ENCODE measurements at places on chromosomes 1 and 21.
A peak's percentile ranks its signal among the peaks of the same experiment; 100 is the strongest.

- DNase-seq: no peak
Observed at GRCh38 chr1:114235960-114236359, 82.3 kb upstream of the SYT6 start.

DNA sequence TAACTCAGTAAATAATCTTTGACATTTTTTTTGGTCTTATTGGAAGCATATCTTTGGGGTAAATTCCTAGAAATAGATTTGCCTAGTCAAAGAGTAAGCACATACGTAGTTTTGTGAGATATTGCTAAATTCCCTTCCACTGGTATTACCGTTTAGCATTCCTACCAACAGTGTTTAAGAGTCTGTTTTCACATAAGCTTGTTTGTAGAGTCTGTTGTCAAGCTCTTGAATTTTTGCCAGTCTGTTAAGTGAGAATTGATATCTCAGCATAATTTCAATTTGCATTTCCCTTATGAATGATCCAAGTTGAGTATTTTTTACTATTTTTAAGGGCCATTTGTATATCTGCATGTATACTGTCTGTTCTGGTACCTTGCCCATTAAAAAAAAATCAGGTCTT is 37.0 kb upstream of the MPC2 start:
- no peak for DNase-seq

DNA sequence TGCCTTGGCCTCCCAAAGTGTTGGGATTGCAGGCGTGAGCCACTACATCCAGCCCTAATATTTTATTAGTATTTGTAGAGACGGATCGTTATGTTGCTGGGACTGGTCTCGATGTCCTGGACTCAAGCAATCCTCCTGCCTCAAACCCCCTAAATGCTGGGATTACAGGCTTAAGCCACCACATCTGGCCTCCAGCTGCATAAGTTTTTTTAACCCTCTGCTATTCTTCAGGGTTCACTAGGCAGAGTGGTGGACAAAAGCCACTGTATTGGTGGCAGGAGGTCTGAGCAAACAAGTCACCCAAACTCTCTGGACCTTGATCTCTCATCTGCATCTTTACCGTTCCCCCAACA is 10.1 kb upstream of the CLIC4 start:
- no peak for DNase-seq

GRCh38 chr1:66351478-66351877 is 182.5 kb upstream of the SGIP1 start:
- no peak for DNase-seq

DNA sequence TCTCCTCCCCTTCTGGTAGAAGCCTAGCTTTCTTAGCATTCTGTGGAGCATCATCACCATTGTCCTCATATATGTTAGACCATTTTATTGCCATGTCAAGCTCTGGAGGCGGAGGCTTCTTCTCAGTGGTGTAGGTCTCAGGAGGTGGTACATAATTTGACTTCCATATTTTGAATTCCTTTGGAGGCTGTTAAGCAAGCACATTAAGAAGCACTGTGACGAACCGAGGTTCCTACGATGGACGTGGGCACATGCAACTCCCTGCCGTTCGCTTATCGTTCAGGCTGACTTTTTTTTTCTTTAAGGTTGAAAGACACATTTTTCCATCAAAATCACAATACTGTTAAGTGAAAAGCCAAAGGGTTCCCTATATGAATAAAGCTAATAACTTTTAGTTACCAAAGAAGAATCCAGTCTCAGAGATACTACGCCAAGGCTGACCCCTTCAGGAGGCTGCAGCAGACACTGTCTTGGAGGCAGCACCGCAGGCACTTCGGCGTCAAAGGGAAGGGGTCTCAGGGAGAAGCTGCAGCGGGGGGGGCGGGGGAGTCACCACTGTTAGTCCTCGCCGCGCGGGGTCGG is 835 bp downstream of the C1orf52 start:
- DNase-seq: no peak

- DNase-seq: no peak
Observed at GRCh38 chr1:17009706-17010105, 2.0 kb downstream of the ATP13A2 start.

DNA sequence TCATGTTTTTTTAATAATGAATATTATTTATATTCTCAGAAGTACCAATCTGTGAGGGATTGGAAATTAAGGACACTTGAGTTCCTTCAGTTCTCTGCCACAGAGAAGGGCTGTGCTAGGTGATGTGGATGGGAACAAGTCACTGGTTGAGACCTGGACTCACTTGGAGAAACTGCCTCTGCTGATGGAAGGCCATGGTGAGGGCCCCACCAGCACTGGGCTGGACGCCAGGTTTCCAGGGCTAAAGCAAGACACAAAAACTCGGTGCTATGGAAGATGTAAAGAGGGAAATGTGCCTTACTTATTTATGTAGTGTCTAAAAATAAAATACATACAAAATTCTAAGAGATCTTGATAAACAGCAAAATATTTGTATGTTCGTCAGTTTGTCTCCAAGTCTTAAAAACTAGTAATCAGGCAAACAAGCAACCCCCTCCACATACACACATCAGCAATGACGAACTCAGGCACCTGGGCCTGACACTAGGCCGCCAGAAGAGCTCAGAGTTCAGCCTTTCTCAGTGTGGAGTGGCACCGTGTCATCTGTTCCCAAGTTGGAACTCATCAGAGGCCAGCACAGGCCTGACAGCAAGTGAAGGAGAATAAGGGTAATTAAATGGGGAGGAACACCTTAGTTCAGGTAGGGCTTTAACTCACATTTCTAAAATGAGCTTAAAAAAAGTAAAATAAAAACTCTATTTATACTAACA is 19.6 kb downstream of the SIPA1L2 start:
- DNase-seq: no peak

GRCh38 chr1:213057264-213058059 is 6.4 kb downstream of the RPS6KC1 start:
- DNase-seq: no peak

DNA sequence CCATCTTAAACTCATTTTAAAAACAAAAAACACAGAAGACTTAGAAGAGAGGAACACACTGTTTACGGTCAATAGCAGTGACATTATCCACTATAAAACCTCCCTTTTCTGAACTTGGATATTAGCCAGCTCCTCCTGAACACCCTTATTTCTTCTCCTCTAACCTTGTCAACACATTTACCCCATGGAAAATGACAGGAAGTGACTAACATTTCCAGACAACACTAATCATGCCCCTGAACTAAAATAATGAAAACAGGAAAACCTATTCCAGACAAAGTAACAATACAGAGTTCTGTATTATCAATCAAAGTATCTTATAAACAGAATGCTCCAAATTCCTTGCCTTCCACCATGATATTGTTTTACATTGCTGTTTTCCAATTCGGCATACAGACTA is 45.3 kb downstream of the PALMD start:
- DNase-seq: no peak

- DNase-seq: no peak
Observed at GRCh38 chr1:230515451-230516145, 89.5 kb upstream of the PGBD5 start.

DNA sequence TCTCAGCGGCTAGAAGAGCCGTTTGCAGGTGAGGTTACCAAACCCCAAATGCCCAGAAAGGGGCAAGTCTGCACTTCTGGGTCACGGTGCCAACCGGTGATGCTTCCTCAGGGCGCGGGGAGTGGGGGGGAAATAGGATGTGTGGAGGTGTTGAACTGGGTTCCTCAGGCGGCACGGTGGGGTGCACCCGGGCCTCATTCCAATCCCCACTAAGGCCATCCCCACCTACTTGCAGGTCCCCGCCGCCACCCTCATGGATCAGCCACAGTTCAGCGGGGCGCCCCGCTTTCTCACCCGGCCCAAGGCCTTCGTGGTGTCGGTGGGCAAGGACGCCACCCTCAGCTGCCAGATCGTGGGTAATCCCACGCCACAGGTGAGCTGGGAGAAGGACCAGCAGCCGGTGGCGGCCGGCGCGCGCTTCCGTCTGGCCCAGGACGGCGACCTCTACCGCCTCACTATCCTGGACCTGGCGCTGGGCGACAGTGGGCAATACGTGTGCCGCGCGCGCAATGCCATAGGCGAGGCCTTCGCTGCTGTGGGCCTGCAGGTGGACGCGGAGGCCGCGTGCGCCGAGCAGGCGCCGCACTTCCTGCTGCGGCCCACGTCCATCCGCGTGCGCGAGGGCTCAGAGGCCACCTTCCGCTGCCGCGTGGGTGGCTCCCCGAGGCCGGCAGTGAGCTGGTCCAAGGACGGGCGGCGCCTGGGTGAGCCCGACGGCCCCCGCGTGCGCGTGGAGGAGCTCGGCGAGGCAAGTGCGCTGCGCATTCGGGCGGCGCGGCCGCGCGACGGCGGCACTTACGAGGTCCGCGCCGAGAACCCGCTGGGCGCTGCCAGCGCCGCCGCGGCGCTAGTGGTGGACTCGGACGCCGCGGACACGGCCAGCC is 3.9 kb downstream of the OBSCN start:
- no peak for DNase-seq

- DNase-seq: no peak
Observed at GRCh38 chr1:237470712-237471338, 419.9 kb downstream of the ZP4 start.

- DNase-seq: no peak
Observed at GRCh38 chr1:116514708-116515525, 55.9 kb downstream of the CD58 start.

DNA sequence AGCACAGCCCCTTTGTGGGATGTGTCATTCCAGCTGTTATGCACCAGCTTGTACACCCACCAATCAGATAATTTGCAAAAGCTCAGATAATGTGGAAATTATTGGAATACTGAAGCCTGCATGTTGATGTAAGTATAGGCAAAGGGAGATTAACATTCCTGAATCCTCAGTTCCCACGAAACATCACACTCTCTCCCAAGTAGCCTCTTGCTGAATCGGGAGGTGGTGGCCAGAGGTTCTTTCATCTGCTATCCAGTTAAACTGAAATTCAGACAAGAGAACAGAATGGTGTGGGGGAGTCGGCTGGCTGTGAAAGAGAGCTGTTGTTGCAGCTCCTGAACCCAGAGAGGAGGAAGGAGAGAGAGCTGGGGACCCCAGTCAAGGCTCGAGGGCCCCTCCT is 170.9 kb downstream of the ZBTB18 start:
- no peak for DNase-seq

DNA sequence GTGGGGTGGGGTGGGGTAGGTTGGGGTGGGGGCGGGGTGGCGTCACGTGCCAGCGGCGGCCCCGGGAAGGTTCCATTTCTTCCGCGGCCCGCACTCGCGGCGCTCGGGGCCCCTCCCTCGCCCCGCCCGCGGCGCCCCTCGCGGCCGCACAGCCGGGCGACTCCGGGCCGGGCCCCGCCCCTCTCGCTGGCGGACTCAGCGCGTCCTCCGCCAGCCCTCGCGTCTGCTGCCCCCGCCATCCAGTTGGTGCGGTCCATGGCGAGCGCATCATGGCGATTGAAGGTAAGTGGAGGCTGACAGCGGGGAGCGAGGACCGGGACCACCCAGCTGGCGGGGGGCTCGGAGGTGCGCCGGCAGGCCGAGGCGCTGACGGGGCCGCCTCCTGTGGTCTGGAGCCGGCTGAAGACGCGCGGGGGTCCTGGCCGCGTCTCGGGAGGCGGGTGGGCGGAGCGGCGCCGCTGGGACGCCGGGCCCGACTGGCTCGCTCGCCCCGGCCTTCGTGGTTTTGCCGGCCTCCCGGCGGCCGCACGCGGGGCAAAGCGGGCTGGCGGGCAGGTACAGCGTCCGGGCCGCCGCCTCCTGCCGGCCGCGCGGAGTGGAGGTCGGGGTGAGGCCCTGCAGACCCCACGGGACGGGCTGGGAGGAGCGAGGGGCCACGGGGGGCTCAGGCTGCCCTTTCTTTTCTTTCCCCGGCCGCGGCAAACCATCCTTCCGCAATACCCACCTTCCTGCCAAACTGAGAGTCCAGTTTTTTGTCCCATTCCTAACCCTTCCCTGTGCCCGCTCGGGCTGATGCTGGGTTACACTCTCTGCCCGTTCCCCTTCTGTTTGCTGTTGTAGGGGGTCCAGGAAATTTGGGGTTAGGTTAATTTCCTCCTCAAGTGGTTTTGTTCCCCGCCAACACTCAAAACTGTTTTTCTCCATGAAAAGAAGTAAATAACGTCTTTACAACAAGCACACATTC is at the start of gene SYT14:
Gene SYT14 (plus strand): TSS at position 222 of the 964 bp plus-strand sequence. CDS start 48 bp downstream, at position 270.
- DNase-seq: no peak

GRCh38 chr1:118884946-118885345 is 103.2 kb downstream of the TBX15 start:
- no peak for DNase-seq

DNA sequence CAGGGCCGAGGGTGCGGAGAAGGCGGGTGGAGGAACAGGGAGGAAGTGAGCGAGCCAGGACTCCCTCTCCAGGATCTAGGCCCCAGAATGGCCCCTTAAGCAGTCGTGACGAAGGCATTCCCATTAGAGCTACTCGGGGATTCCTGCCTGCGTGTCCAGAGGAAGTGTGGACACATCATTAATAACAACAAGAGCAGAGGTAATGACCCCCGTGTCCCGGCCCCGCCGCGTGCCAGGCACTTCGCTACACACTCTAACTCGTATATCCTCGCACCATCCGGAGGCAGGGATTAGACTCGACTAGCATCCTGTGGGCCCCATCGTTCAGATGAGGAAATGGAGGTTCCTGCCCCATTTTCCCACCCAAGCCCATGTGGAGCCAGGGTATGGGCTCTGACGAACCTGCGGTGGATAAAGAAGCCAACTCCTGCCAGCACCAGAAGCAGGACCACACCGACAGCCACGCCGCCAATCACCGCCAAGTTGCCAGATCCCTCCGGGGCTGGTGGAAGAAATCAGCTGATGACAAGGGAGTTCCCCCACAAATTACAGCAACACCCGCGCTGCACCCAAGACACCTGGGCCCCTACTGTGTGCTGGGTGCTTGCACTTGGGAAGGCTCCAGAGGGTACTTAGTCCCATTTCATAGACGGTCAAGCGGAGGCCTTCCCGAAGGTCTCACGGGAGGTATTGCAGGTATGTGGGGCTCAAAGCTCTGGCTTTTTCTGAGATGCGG is 21.6 kb downstream of the EPHA2 start:
- DNase-seq: no peak

DNA sequence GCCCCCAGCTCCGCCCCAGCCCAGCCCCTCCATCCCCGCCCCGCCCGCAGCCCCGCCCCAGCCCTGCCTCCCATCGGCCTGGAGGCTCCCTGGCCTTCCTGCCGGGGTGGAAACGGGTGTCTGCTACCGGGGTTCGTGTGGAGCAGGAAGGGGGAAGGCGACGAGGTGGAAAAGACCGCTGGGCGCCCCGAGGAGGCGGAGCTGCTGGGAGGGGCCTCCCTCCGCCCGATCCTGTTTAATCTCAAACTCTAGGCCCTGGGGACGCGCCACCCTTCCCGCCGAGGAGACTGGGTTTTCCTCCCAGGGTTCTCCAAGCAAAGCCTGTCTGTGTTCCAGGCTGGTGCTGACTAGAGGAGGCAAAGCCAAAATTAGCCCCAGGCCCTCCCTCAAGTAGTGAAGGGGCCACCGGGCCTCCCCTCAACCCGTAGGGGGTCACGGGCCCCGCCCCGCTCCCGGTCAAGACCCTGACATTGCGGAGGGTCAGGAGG is 16.2 kb upstream of the TTLL10 start:
- peak; percentile 50 for DNase-seq

DNA sequence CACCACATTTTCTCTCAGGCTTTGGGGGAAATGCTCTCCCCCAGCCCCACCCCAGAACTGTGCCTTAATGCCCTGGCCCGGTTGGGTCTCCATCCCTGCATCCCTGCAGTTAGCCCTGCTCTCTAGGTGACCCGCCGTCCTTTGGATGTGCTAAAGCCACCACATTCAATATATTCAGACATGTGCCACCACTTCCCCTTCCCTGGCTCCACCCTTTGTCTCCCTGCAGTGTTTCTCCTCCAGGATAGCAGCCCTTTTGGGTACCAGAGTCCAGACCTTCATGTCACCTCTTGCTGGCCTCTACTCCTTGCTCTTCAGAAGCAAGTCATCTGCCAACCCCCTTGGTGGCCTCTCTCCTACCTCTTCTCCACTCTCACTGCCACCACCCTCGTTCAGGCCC is 41.8 kb downstream of the RUNX1 start:
- DNase-seq: no peak

Measured in AG04450 (cell line).